ENCODE measurements at places on chromosomes 7 and 10. TPM values are rescaled to one million over a fixed set of nuclear protein-coding genes. Genes with fewer than 3 reads are reported as not detected.

TMEM178B gene
- under 0.01 TPM for total RNA-seq

ELN gene
- 56.1 TPM for total RNA-seq

TAS2R41 gene
- total RNA-seq, result not detected

RHOBTB1 gene
- 9.2 TPM for total RNA-seq

C10orf105 gene
- 0.12 TPM for total RNA-seq

CYP3A7 gene
- total RNA-seq, result not detected

TSPAN33 gene
- total RNA-seq, result 2.2 TPM

All from pericardium fibroblast (primary cell).